ENCODE measurements at places on chromosomes 11 and 22.
A peak's percentile ranks its signal among the peaks of the same experiment; 100 is the strongest.

GRCh38 chr11:47000033-47000432 is 63.5 kb downstream of the CSTPP1 start:
- DNase-seq, result no peak

GRCh38 chr11:34978236-34979191 is 62.1 kb downstream of the PDHX start:
- DNase-seq, result no peak

- DNase-seq, result no peak
Observed at GRCh38 chr11:121328176-121328966, 35.8 kb downstream of the SC5D start.

GRCh38 chr11:125408311-125408711 is 87.8 kb downstream of the FEZ1 start:
- DNase-seq, result no peak

DNA sequence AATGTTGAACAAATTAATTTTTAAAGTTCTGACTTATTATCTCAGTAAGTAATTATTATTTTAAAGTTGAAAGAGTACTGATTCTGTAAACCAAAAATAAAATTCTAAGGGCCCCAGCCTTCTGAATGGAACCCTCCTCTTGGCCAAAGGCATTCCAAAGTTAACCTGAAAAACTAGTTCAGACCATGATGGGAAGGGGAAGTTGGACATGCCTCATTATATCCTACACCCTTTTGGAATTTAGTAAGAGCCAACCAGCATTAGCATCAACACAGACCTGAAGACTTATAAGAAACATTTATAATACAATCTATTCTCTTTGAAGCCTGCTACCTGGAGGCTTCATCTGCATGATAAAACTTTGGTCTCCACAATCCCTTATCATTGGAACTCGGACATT is 18.9 kb downstream of the LGR4 start:
- no peak for DNase-seq

- DNase-seq, result no peak
Observed at GRCh38 chr11:38456371-38456770, 1858.3 kb upstream of the RAG2 start.

- DNase-seq, result peak; percentile 39
Observed at GRCh38 chr11:110710628-110711381, 1.4 kb downstream of the ARHGAP20 start.

- no peak for DNase-seq
Observed at GRCh38 chr22:48147404-48147803, 1385.0 kb downstream of the TBC1D22A start.

DNA sequence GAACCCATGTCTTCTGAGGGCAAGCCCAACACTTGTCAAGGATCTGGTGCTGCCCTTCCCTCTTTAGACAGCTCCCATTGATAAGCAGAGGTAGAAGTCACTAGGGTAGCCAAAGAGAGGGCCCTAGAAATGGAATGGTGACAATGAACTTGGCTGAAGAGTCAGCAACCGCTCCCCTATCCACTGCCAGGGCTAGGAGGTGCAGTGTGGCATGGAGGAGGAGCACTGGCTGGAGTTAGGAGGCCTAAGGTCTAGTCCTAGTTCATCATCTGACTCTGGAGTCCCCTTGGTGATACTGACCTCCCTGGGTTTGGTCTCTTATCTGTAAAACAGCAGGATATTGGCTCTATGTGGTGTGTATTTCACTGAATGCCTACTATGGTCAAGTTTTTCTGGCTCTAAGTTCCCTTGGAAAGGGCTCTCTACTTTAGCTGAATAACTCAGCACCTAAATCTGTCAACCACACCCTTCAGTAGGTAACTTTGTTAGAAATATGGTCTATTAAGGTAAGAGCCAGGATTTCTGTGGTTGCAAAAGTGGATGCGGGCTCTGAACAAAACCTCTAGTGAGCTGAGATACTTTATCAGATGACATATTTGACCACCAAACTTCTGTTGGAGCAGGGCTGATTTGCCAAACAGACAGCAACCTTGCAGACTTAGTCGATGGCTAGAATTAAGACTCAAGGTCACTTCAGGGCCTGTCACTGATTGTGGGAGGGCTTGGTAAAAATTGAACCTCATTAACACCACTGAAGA is 10.5 kb downstream of the TIMP3 start:
- no peak for DNase-seq

DNA sequence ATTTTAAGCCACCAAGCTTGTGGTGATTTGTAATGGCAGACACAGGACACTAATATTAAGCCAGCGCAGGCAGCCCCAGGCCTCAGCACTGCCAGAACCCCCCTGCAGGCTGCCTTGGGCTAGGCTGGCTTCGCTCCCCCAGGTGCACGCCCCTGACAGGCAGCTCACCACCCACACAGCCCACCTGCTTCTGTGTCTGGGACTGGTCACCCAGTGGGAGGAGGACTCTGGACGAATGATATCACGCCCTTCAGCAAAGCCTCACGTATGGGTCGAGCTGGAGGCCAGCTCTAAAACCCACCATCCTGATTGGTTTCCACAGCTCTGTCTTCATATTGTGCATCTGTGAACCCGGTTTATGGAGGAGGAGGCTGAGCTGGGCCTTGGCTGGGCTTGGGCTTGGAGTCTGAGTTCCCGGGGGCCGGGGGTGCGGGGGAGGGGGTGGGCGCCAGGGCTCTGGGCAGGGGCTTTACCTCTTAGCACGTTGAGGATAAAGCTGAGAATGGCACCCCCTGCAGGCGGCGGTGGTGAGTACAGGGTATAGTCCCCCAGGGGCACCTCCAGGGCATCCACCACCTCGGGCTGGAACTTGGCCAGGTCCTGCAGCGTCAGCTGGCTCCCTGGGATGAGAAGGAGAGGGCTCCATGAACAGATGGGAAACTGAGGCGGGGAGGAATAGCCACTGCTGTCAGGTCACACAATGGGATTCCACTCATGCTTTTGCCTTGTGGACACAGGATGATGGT is 13.8 kb downstream of the GGT5 start:
- peak; percentile 68 for DNase-seq

DNA sequence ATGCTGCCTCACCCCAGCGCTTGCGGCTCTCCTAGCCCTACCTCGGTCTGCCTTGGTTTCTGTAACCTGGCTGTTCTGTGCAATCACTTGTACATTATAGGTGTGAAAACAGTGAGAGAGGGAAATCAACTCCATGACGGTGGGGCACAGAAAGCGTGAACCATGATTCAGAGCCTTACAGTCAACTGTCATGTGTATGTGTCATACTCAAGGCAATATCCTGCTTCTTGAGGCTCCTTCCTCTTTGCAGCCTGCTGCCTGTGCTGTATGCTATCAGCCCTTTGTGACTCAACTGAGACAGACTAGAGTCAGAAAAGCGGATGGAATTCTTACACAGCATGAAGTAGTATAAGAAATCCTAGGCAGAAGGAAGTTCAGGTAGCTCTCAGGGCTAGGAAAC is 2.1 kb downstream of the NRIP3 start:
- DNase-seq, result peak; percentile 89

DNA sequence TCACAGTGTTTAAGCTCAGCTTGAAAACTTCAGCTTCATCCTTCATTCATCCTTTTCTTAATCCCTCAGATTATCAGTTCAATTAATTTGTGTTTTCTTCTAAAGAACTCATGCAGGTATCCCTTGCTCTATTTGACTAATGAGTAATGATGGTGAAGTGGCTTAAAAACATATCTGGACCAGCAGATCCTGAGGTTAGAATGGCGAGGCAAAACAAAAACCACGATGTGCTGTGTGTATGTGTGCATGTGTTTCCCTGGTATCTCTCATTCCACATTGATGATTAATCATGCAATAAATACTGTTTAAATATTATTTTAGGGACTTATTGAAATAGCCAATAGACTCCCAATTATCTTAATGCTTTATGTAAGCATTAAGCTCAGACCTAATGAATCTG is 437.0 kb downstream of the DYNC2H1 start:
- no peak for DNase-seq

DNA sequence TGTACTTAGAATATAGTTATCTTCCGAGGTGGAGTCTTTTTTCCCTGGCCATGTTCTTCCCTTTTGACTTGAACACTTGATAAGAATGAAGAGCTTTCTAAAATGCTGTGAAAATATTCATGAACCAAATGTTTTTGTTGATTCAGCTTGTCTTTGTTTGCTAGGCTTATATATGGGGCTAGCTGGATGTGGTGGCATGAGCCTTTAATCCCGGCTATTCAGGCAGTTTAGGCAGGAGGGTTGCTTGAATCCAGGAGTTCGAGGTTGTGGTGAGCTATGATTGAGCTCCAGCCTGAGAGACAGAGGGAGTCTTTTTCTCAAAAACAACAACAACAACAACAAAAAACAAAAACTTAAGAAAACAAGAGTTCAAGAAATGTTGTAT is 23.1 kb downstream of the CBL start:
- no peak for DNase-seq

GRCh38 chr11:95512682-95513081 is 276.9 kb downstream of the FAM76B start:
- DNase-seq, result no peak

DNA sequence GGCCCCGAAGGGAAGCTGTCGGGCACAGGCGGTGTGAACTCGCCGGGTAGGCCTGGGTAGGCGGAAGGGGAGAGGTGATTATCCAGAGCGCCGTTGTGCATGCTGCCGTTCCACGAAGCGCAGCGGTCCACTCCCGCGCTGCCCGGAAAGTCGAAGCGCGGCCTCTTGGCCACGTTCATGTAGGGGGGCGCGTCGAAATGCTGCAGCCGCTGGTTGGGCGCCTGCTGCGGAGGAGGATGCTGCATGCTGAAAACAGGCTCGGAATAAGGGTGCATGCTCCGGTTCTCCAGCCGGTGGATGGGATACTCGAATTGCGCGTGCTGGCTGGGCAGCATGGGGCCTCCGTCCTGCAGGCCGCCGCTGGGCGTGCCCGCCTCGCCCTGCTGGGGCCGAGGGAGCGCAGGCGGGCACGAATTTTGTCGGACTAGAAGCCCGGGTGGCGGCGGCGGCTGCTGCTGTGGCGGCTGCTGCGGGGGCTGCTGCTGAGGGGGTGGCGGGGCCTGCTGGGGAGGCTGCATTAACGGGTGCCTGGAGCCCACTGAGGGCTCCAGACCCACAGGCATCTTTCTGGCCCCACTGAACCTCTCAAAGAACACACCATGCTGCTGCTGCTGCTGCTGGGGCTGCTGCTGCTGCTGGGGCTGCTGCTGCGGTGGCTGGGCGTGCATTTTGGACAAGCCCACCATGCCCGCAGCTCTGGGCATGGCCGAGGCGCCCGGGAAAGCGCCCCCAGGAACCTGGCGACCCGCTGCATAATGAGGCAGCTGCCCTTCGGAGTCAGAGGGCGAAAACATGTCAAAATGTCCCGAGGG is 2.3 kb downstream of the MN1 start:
- DNase-seq, result no peak

DNA sequence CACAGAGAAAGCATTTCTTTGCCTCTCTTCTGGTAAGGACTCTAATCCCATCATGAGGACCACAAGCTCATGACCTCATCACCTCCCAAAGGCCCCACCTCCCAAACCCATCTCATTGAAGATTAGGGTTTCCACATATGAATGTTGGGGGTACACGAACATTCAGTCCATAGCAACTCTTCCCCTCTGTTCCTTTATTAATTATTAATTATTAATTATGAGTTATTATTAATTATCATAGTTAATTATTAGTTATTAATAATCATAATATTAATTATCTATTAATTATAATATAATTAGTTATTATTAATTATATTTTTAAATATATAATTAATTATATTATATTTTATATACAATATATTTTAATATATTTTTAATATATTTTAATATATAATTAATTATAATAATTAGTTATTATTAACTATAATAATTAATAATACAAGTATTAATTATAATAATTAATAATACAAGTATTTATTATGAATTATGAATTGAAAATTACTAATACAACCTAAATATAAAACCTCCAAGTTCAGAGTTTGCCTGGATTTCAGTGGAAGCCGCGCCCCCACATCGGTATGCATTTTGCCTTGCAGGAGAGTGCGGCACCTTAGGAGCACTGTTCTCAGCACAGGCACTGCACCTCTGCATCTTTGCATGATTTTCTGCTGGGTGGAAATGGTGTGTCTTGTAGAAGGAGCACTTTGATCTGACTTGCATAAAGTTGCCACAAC is 128.0 kb upstream of the FGF3 start:
- DNase-seq, result no peak

- peak; percentile 60 for DNase-seq
Observed at GRCh38 chr22:37581504-37581903, 1.6 kb upstream of the LGALS2 start.

DNA sequence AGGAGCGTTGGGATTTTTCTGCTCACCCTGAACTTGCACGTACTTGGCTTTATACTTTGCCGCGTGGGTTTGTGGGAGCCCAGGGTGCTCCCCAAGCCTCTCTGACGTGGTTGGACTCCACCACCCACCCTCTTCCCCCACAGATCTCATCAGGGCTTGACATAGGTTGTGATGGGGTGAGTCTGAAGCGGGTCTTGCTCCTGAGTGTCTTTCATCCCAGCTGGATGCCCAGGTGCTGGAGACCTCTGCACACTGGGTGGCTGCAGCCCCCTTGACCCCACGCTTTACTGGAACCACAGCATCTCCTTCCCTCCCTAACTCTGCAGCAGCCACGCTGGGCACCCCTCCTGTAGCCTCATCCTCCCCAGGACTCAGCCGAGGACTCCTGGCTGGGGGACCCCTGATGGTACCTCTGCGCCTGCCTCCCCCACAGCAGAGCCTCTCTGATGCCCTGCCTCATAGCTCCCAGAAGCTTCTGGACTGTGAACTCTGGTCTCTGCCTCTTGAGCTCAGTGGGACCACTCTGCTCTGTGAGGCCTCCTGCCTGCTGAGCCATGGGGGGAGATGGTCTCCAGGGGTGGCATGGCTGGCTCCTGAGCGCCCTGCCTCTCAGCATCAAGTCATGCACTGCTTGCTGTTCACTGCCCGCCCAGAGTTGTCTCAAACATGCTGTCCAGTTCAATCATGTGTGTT is 45.2 kb downstream of the MYEOV start:
- no peak for DNase-seq

- no peak for DNase-seq
Observed at GRCh38 chr22:46193898-46194310, 43.6 kb downstream of the PPARA start.

GRCh38 chr11:6481924-6482275 is 599 bp downstream of the TIMM10B start:
- no peak for DNase-seq

DNA sequence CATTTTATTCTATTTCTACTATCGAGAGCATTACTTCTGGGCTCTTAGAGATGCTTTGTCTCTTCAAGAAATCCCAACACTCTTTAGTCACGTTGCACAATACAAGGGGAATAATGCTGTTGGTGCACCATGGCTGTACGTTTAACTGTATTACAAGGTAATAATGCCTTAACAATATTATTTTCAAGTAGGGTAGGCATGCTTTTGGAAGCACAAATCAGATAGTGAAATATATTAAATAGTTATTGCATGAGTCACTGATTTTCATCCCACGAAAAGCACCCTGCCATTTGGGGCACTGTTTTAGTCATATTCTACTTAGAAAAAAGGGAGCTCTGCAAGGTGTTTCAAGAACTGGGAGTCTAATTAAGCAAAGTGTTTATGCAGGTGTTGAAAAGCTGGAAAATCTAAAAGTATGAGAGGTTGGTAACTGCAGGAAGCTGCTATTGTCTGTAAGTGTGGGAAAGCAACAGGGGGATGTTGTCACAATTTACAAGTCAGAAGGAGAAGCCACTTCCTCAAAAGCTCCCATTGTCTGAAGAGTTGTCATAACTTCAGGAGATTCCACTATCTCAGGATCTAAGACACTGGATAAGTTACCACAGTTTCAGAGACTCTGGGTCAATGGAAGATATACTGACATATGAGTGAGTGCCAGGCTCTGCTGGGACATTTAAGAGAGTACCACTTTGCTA is 218.2 kb downstream of the JRKL start:
- DNase-seq, result no peak
